ENCODE measurements at places on chromosomes 2 and 18.

GRCh38 chr18:55262021-55262560 lies 302.8 kb upstream of the CCDC68 start:
- DNase-seq, result no peak

- no peak for DNase-seq
Observed at GRCh38 chr18:27394687-27395086, 209.6 kb upstream of the CHST9 start.

DNA sequence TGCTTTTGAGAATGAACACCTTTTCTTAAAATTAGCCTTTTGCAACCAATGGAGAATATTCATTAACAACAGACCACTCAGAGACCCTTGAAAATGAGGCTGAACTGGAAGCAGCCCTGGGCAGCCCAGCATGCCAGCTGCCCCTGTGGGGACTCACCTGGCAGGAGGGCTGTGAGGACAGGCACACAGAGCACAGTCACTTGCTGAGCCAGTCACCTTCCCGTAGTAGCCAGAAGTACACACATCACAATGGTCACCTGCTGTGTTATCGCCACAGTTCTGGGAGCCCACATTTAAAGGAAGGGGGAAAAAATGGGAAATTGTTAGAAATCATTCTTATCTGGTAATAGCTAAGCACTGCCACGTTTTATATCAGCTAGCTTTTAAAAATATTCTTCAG lies 115.5 kb downstream of the LAMA1 start:
- DNase-seq, result no peak

DNA sequence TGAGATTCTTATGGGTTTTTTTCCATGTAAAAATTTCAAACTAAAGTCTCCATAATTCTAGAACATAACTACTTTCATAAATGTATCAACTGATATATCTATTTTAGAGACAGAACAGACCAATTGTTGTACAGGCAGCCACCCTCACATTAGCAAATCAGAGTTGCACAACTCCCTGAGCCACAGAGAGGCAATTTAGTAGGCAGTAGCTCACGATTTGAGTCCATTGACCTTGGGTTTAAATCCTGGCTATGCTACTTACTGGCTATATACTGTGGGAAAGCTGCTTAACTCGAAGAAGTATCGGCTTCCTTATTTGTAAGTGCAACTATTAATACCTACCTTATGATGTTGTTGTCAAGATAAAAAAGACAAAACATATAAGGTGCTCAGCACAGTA lies 16.2 kb downstream of the MTIF2 start:
- no peak for DNase-seq

- no peak for DNase-seq
Observed at GRCh38 chr2:75571730-75572430, 11.1 kb upstream of the EVA1A start.

GRCh38 chr2:120736624-120737339 lies 1.1 kb downstream of the GLI2 start:
- DNase-seq, result no peak

- no peak for DNase-seq
Observed at GRCh38 chr2:24489465-24490180, 1.4 kb upstream of the NCOA1 start.

DNA sequence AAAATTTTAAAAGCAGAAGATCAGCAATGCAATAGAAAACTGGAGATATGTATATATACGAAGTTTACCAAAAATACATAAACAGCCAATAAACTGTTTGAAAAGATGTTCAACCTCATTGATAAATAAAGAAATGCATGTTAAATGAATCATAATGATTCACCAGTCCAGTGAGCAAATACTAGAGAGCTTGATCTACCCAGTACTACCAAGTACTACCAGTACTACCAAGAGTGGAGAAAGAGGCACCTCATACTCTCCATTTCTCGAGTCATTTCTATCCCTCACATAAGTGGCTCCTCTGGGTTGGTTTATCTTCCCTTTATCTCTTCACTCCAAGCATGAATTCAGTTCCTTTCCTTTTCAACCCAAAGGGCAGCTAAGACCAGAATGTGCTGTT lies 138.9 kb downstream of the MREG start:
- no peak for DNase-seq

DNA sequence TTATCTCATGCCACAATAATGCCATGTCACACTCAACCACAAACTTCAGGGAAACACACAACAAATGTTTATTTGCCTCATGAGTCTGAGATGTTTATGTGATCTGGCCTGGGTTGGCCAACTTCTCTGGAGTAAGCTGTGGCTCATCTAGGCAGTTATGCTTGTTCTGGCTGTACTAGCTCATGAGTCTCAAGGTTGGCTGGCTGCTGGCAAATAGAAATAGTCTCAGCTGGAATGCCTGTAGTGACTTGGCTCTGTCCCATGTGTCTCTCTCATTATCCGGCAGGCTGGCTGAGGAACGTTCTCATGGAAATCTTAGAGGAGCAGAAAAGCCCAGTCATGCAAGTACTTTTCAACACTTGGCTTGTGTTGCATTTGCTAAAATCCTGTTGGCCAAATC lies 234.9 kb upstream of the CDH2 start:
- no peak for DNase-seq

DNA sequence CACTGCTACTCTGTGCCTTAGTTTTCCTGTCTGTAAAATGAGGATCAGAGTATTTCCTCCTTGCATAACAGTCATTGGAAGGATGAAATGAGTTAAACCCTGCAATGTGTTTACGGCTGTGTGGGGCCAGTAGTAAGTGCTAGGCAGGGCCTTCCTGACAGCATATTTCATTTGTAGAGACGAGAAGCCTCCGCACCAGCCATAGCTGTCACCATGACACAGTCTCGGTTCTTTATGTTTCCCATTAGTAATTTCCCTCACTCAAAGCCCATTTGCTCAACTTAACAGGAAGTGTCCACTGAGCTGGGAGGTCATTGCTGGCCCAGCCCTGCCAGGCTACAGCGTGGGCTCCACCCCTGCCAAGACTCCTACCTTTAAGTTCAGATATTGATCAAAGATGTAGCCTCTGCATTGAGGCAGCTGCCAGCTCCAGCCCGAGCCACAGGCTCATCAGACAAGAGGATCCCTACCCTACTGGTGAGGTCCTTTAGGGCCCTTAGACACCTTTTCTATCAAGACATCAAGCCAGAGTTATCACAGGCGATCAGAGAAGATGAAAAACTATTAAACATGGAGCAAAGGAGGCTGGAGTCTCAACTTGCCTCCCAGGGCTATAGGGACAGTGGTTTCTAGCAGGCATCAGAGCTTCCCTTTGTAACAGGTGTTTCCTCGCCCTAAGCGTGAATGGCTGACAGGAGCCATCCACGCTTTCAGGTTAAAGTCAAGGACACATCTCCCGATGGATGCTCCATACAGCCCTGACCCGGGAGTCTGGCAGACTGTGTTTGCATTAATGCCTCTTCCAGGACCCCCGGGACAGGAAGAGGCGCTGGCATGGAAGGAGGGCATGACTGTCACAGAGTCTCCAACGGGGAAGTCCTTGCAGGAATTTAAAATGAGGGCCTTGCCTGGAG lies 251.7 kb downstream of the NDUFA10 start:
- no peak for DNase-seq

DNA sequence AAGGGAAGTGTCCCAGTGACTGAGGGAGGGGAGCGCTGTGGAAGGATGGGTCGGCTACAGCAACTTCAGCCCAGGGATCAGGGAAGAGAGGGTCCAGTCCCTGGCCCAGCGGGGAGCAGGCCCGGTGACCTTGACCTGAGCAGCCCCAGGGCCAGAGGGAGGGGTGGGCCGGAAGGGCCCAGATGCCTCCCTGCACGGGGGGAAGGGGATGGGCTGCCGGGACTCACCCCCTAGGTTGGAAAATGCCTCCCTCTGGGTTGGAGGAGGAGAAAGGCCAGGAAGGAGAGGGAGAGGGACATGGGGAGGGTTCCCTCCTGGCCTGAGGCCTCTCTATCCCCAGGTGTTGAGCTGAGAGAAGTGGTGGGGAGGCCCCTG lies 19.8 kb downstream of the GPC1 start:
- DNase-seq, result no peak

DNA sequence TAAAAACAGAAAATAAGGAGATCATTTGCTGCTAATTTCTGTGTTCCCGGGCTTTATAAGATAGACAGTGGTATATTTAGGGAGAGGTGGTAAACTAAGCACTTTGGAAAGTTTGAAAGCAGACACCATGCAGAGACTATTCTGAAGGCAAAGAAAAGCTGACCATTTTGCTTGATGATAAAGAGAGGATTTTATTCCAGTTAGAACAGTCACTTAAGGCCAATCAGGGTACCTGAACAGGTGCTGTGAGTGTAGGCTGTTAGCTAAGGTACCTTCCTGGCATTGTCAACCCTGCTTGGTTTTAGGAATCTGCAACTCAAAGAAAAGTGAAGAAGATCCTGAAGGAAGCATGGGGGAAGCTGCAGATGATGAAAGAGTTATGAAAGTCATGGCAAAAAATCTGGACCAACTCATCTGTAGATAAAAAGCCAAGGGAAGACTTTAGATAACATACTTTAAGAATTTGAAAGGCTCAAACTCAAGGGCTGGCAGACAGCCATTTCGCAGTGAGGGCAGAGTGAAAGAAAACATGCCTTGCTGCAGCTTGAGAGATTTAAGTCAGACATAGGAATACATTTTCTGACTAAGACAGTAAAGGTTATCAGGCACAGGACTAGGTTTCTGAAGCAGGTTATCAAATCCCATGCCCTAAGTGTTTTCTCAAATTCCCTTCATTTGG lies 80.1 kb upstream of the ARL5A start:
- no peak for DNase-seq

GRCh38 chr2:173124441-173124840 lies 48.8 kb downstream of the MAP3K20 start:
- no peak for DNase-seq

DNA sequence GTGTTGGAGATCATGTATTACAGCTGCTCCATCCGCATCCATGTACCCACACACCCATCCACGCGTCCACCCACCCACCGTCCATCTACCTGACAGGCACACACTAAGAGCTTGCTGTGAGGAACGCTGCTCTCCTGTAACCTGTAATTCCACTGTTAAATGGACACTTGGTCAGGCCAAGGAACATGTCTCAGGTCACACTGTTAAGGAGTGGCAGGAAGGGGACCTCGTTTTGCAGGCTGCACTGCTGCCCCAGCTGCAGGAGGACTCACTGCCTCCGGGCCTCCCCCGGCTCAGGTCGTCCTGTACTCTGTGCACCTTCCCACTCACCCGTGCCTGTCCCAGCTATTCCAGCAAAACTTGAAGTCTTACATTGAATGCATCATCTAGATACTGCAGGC lies 170.5 kb downstream of the EIPR1 start:
- no peak for DNase-seq

GRCh38 chr2:165843351-165843750 lies 49.3 kb upstream of the GALNT3 start:
- no peak for DNase-seq

DNA sequence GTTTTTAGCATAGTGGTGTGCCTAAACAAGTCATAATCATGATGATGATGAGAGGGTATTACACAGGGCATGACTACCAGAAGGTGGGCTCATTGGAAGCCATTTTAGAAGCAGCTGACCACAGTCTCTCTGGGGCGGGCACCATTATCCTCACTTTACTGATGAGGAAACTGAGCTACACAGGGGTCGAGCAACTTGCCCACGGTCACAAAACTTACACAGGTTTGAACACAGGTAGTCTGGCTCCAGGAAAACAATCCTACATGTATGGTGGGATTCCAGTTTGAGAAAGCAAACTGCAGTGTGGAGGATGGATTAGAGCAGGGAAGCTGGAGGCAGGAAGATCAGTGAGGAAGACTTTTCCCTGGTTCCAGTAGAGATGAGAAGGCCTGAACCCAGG lies 6.2 kb downstream of the RHOB start:
- DNase-seq, result no peak

- no peak for DNase-seq
Observed at GRCh38 chr18:3279201-3280185, 17.6 kb downstream of the MYL12B start.

DNA sequence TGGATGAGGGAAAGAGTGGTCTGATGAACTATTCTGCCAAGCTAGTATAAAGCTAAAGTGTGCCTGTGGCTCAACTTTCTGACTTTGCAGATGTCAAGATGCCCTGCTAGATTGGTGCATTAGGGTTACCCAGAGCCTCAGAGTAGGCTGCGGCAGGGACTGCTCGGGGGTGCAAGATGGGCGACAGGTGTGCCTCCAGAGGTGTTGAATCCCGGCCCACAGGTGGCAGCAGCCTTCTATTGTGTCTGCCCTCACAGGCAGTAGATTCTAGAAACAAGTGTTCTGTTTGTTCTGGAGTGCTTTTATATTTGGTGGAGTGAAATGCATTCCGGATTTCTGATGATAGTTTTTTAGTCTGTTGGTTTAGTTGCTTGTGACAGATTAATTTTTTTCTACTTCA lies 131.6 kb upstream of the IL1R2 start:
- DNase-seq, result no peak

- DNase-seq, result no peak
Observed at GRCh38 chr18:2969695-2970094, 43.2 kb downstream of the LPIN2 start.
